Muscle of leg (tissue), 16 donors: ENCODE measurements at places on chromosomes 2 and 18.
A peak's percentile ranks its signal among the peaks of the same experiment; 100 is the strongest.

DNA sequence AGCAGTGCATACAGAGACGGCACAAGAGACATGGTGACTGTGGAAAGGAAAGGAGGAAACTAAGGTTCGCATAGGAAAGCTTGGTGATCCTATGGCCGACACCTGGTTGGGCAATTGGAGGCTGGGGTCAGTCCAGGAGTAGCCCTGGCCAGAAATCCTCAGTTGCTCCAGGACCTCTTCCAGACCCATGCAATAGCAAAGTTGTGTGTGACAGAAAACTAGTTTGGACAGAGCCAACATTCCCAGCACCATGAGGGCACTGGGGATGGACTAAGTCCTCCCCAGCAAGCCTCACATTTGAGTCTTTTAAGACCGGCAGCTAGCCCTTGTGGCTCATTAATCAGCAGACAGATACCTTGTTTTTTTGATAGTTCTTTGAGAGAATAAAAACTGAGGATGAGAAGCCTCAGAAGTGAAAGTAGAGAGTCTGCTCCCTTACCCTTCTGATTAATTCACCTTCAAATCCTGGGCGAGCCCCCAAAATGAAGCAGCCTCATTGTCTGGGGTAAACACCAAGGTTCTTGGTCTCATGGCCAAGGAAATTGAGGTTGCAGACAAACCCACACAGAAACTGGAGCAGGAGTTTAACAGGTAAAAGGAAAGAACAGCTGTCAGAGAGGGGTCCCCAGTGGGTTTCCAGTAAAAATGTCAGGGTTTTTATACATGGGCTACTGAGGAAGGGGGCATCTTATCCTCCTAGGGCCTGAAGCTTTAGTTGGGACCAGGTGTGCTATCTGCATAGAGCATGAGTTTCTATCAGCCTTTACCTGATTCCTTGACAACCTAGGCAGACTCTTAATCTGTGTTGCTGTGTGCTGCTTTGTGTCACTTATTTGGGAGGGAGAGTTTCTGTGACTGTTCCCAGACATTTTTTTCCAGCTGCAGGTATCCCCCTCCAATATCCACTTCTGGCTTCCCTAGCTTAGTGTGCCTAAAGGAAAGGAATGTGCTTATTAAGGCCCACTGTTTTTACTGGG, 39.1 kb downstream of the STK17B start:
- no peak for DNase-seq

DNA sequence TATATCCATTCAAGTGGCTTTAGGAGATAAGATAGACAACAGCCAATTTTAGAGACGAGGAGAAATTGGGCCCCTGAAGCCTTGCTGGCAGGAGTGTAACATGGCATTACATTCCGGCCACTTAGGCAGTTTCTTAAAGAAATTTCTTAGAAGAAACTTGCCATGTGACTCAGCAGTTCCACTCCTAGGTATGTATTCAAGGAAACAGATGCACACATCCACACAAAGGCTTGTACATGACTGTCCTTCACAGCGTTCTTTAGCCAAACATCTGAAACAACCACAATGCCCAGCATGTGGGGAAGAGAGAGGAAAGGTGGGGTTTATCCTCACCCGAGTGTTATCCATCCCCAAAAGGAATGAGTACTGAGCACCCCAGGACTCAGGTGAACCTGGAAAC, 107.1 kb downstream of the NFATC1 start:
- no peak for DNase-seq

DNA sequence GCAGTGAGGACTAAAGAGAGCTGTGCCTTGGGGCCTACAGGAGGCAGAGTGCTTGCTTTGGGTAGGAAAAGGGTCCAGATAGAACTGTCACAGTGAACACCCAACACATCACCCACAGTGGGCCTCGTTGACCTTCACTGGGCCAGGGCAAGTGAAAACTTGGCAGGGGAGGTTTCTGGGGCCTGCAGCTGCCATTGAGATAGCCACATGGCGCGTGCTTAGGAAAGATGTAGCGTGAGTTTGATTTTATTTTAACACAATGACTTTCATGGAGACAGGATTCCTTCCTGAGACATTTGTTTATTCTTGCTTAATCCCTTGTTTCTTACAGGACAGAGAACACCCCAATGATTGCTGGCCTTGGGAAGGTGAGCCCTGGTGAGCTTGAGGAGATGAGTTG, 9.3 kb upstream of the ESPNL start:
- DNase-seq = no peak

DNA sequence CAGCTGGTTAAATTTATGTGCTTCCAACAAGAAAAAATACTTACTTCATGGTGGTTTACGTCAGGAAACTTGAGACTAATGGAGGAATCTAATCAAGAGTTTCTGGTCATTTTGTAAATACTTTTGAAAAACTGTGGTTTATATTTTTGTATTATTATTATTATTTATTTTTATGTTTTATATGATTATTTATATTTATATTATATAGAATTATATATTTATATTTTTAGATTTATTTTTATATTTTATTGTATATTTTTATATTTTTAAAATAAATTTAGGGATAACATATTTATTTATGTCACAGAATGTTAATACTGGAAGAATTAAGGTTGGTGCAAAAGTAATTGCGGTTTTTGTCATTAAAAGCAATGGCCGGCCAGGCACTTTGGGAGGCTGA, 474.5 kb upstream of the DDX18 start:
- no peak for DNase-seq

DNA sequence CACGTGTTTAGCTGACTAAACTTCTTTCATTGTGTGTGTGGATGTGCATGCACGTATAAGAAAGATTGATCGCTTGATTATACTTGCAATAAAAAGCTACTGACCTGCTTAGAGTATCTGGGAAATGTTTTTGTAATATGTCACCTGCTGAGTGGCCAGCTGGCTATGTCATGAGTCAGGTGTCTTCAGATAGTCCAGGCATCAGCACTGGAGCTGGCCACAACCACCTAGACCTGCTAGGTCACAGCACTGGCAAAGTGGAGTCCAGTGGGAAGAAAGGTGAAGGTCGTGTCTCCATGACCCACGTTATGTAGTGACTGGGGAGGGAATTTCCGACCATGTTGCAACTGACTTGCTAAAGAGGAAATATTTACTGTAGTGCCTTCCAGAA, 147.0 kb downstream of the ESCO1 start:
- no peak for DNase-seq

- peak; percentile 80 for DNase-seq
Observed at GRCh38 chr18:76495435-76496193, 572 bp upstream of the ZNF516 start.

GRCh38 chr2:176079831-176080539, 3.8 kb downstream of the EVX2 start:
- peak; percentile 62 for DNase-seq

GRCh38 chr2:47002480-47003381, 87.1 kb upstream of the MCFD2 start:
- peak; percentile 74 for DNase-seq

DNA sequence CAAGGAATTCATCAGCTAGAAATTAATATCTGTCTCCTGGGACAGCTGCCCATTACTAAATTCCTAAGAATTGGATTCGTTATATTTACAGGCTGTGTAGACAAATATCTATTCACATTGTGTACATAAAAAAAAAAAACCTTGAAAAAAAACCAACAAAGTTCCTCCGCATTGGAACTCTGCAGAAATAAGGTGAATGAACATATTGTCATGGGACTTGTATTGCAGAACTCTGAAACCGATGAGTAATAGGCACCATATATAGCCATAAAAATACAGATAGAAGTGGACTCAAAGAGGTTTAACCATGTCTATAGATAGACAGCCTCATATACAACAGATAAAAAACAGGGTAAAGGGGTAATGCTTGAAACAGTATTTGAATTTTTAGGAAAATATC, 909.9 kb upstream of the CHAC2 start:
- DNase-seq = no peak

DNA sequence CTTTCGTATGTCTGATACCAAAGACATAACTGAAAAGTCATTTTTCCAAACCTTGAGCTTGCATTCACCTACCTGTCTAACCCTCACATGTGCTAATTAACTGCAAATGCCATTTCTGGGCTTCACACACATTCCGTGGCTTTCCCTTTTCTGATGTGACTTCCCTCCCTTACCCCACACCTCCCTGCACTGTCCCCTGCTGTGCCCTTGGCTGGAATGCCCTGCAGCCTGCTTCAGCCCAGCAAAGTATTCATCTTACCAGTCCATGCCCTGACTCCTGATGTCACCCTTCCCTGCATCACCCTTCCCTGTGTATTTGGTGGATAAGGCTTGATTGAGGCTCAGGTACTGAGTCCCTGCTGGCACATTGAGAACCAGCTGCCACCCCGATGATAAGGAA, 12.2 kb downstream of the RETSAT start:
- DNase-seq = no peak

- DNase-seq = no peak
Observed at GRCh38 chr2:4882941-4883340, 809.2 kb upstream of the SOX11 start.

- DNase-seq = no peak
Observed at GRCh38 chr2:70673041-70673647, 94.9 kb downstream of the ADD2 start.

DNA sequence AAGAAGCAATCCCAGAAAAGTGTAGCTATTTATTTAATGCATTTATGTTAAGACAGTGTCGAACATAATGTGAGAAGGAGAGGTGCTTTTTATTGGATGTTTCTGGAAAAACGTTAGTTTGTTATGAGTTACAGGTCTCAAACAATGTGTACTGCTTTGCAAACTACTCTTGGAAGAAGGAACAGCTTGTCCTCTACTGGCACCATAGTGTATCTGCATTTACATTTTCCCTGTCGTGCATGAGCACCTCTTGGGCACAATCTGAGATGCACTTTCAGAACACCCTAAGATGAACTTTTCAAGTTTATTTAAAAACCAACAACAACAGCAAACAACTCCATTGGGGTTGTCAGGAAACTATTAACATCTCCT, 22.8 kb downstream of the CCNYL1 start:
- peak; percentile 28 for DNase-seq

DNA sequence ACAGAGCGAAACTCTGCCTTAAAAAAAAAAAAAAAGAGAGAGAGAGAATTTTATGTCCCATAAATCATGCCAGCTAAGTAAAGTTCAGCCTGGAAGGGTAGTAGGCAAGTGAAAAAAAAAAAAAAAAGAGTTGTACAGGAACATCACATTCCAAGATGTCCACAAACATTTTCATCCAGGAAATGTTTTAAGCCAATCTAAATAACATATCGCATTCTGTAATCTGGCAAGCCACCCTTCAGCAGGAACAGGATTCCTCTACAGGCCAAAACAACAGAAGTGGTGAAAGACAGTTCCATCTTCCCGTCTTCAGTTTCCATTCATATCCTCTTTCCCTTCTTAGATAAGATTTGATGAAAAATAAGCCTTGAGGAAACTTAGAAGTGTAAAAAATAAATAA, 1108.1 kb upstream of the DDX18 start:
- DNase-seq = no peak

GRCh38 chr2:35526741-35527140, 828.8 kb upstream of the CRIM1 start:
- no peak for DNase-seq

- DNase-seq = no peak
Observed at GRCh38 chr2:168992026-168992425, 39.1 kb downstream of the ABCB11 start.

DNA sequence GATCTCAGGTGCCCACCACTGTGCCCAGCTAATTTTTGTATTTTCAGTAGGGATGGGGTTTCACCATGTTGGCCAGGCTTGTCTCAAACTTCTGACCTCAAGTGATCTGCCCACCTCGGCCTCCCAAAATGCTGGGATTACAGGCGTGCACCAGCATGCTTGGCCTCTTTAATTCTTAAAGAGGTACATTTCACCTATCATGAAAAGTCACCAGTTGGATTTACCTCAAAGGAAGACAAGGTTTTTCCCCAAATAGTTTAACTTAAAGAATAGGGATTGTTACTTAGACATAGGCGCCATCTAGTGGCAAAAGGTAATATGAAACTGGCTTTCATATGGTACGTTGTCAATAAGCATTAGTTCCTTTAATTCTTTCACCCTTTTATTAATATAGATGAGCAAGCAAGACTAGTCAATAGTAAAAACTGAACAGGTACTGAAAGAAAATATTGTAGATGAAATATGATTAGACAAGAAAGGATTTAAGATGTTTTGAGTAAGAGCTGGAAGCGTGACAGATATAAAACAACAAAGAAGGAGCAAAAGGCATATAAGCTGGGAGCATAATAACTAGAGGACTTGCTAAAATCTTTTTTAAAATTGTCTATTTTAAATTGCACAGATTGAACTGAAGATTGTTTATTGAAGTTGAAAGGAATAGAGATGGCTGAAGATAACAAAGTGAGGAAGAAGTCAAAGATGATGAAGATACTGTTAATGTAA, 35.0 kb upstream of the PSMD14 start:
- peak; percentile 41 for DNase-seq

DNA sequence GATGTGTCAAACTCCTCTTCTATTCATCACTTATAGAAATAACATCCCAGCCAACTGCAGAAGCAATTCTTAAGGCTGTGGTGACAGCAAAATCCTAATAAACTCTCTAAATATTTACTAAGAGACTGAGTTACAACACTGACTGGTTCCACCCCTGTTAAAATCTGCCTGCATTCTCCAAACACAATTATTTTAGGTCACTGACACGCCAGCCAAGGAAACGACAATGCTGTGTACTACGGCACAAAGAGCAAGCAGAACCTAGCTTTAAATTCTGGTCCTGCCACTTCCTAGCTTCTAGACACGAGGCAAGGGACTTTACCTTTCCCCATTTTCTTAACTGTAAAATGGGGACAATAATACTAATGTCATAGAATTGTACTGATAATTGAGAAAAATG, 4.1 kb downstream of the CYRIA start:
- no peak for DNase-seq

- peak; percentile 100 for DNase-seq
Observed at GRCh38 chr2:150487537-150488429, at the start of gene RND3. Gene RND3 (minus strand): TSS chr2:150487667. CDS start chr2:150487417, 250 bp downstream.

GRCh38 chr2:171837736-171838135, 56.3 kb downstream of the SLC25A12 start:
- no peak for DNase-seq

DNA sequence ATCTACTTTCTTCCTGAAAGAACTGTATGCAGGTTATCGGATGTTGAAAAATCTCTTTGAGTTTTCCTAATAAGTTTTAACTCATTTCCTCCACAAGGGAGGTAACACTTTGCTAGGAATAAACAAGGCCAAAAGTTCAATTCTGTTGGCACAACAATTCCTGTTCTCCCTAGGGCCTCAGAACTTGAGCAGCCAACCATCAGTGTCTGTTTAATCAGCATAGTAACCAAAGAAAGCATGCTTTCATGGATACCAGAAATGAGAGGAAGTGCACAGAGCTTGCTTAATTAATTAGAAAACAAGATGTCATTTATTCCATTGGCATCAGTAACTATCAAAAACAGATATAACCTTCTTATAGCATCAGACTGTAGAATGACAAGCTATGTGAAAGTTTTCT, 503.2 kb upstream of the CNTNAP5 start:
- DNase-seq = peak; percentile 70

DNA sequence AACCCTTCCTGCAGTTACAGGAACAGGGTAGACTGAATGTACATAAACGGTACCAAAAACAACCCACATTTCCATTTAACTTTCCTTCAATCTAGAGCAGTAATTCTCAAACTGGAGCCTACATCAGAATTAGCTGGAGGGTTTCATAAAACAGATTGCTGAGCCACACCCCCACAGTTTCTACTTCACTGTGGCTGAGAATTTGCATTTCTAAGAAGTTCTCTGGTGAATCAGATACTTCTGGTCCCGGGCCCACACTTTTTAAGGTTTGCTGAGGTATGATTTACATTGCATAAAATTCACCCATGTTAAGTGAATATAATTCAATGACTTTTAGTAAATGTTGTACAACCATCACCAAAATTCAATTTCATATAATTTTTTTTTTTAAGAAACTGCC, 113.7 kb downstream of the SRBD1 start:
- no peak for DNase-seq
